ENCODE measurements at places on chromosomes 2 and 18.

GRCh38 chr2:142944264-142944663 lies 66.8 kb downstream of the KYNU start:
- no peak for DNase-seq

DNA sequence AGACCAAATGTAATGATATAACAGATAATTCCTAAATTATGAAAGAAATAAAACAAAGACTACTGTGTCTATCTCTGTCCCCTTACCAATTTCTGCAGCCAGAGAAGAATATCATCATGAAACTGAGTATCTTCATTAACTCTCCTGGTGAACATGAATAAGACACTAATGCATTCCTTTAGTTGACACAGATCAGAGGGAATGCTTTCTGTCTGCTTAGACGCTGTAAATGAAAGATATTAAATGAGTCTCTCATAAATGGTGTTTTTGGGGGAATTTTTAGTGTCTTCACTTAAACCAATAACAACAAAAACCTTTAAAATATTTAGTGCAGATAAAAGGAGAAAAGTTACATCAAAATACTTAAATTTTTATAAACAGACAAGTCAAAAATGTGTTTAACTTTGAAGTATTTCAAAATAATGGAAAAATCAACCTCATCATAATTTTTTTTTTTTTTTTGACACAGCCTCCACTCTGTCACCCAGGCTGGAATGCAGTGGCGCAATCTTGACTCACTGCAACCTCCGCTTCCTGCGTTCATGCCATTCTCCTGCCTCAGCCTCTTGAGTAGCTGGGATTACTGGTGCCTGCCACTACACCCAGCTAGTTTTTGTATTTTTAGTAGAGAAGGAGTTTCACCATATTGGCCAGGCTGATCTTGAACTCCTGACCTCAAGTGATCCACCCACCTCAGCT lies 16.0 kb downstream of the EPG5 start:
- DNase-seq, result no peak

DNA sequence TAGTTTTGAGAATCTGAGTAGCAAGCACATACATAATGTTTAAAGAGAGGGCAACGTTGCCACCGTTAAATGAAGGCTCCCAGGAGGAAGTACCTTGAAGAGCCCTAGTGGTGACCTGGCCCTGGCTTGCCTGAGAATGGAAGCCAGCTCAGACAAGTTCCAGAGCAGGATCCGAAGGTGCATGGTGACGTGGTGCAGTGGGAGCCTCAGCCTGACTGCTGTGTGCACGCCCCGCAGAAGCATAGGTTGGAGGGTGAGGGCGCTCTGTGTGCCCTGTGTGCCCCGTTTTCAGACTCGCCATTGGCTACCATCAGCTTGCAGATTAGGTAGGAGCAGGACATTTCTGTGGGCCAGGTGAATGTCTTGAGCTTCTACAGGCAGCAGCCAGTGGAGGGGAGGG lies 68.2 kb downstream of the ZNF407 start:
- DNase-seq, result no peak

DNA sequence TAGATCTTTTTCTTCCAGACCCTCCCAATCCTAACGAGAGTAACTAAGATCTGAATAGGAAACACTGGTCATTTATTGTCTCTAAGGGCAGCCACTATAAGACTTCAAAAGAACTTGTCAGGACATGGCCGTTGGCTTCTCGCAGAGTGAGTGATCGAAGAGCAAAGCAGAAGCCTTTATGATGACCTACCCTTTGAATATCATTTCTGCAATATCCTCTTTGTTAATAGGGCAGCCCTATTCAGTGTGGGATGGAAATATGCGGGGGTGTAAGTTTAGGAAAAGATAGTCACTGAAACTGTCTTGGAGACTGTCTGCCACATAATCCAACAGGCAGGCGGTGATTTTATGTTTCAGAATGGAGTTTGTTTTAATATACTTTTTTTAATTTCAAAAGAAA lies 70.9 kb downstream of the FBXO36 start:
- DNase-seq, result no peak

DNA sequence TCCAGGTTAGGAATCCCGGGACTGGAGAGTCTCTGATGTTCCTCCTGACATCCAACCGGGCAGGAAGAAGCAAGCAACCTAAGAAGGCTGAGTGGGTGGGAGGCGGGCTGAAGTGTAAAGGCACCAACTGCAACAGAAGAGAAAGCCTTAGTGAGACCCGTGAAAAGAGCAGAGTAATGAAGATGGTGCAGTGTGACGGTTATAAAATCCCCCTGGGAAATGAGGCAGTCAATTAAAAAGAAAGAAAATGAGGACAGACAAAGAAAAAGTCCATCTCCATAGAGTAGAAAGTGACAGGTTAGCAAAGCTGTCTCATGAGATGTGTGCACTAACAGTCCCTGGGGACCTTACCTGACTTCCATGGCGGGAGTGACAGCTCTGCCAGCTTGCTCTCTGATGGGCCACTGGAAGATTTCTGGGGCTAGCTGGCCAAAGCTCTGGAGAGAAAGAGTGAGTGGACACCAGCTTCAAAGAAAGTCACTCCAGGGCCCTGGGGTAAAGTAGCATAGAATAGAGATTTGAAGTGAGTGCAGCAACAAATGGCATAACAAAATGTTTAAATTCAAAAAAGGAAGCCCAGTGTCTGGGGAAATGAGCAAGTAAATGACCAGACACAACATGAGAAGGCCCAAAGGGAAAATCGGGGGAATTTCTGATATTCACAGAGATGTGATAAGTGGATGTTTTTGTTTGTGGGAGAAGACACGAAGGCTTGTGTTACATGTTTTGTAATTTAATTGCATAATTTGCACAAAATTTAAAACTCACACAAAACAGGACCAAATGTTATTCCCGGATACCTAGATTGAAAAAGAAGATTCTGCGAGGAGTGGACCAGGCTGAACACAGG lies 44.1 kb upstream of the IGFBP2 start:
- DNase-seq, result no peak

DNA sequence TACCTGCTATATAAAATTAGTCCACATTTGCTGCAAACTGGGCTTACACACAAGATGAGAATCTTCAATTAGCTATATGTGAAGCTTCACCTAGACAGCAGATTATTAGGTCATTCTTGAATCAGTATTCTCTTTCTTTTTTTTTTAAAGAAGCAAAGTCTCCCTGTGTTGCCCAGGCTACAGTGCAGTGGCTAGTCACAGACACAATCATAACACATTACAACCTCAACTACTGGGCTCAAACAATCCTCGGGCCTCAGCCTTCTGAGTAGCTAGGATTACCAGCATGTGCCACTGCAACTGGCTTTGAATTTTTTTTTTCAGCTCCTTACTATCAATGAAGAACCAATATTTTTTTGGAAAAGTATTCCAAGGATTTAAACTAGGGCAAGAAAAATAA lies 30.5 kb downstream of the OLA1 start:
- DNase-seq, result no peak

DNA sequence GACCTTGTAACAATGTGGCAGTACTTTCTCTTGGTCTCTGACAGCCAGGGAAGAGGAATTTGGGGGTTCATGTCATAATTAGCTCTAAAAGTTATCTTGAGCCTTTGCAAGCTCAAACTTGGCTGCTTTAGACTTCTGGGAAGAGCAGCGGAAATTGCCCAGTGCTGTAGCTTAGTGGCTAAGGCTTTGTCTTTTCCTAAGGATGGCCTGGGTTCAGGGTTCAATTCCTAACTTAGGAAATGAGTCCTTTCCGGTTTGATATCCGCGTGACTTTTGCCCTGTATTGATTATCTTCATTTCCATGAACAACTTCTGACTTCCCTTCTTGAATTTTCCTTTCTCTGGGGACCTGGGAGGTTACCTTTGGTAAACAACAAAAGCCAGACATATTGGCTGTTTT lies 961.0 kb downstream of the CNTNAP5 start:
- DNase-seq, result no peak
